ENCODE measurements at places on chromosomes 13 and 19.

DNA sequence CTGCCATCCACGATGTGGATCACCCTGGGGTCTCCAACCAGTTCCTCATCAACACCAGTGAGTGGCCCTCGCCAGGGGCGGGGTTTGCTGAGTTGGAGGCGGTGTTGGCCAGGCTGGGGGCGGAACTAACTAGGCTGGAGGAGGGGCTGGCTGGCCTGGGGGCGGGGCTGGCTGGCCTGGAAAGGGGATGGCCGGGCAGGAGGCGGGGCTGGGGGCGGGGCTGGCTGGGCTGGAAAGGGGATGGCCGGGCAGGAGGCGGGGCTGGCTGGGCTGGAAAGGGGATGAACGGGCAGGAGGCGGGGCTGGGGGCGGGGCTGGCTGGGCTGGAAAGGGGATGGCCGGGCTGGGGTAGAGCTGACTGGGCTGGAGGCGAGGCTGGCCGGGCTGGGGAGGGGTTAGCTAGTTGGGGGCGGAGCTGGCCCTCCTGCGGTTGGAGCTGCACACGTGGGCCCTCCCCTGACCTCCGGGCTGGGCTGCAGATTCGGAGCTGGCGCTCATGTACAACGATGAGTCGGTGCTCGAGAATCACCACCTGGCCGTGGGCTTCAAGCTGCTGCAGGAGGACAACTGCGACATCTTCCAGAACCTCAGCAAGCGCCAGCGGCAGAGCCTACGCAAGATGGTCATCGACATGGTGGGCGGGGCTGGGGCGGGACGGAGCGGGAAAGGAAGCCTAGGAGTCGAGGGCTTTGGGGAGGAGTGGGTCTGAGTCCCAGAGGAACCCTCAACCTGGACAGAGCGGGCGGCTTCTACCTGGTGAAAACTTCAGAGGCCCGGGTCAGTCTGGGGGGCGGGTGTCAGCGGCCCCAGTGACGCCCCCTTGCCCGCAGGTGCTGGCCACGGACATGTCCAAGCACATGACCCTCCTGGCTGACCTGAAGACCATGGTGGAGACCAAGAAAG lies 41.0 kb downstream of the PDE4A start:
- DNase-seq, result peak; percentile 99

DNA sequence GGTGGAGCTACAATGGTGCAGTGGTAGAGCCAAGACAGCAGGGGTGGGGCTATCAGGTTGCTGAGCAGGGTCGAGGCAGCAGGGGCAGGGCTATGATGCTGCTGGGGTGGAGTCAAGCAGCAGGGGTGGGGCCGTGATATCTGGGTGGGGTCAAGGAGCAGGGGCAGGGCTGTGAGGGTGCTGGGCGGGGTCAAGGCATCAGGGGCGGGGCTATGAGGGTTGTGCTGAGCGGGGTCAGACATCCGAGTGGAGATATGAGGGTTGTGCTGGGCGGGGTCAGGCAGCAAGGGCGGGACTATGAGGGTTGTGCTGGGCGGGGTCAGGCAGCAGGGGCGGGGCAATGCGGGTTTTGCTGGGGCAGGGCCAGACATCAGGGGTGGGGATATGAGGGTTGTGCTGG lies 14.7 kb downstream of the HCN2 start:
- DNase-seq, result peak; percentile 30

GRCh38 chr13:47545201-47546024 lies 455.7 kb downstream of the SUCLA2 start:
- no peak for DNase-seq

- DNase-seq, result peak; percentile 80
Observed at GRCh38 chr19:13597640-13598039, 91.4 kb upstream of the CACNA1A start.

DNA sequence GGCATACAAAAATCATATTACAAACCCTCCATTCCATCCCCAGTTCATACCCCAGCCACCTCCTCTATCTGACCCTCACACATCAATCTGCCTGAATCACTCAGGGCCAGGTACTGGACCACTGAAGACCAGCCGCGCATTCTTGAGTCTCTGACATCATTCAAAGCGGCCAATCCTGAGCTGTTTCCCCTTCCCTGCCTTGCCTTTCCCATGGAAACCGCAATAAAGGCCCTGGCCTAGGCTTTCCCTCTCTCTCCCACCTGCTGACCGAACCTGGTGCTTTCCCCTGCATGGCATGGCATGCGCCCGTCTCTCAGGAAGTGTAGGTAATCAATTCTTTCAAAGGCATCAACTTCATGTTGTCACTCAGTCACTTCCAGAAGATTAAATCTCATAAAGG lies 17.7 kb upstream of the HIF3A start:
- no peak for DNase-seq

All from HEK293T (cell line).